Activated CD4-positive, alpha-beta memory T cell treated with anti-CD3 and anti-CD28 coated beads, Interleukin-2, amount 10 ng/mL, durations not matched to agents 7 days and 5 days (primary cell): ENCODE measurements at places on chromosomes 5 and 9.

DNA sequence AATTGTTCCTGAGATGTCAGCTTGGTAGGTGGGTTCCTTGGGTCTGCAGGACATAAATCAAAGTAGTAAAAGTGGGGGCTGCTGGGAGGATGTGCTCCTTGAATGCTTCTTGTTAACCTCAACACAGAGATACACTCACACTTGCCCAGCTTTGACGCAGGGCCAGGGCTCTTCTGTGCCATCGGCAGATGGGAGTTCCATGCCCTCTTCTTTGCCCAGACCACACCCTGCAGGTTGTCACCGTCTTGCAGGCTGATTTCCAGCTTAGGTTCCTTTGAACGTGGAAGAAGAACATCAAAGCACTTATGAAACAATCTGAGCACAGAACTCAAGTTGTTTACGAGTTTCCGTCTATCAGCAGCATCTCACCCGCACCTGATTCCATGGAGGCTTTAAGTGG is 11.0 kb downstream of the DBH start:
- no peaks in the 10 kb centered on the region for H3K36me3 ChIP-seq
- H3K27me3 ChIP-seq, result peaks cover 2% of the 10 kb centered on the region
- H3K4me1 ChIP-seq, result no peaks in the 10 kb centered on the region
- H3K4me3 ChIP-seq, result no peak overlapping the region
- H3K27ac ChIP-seq, result no peak overlapping the region

DNA sequence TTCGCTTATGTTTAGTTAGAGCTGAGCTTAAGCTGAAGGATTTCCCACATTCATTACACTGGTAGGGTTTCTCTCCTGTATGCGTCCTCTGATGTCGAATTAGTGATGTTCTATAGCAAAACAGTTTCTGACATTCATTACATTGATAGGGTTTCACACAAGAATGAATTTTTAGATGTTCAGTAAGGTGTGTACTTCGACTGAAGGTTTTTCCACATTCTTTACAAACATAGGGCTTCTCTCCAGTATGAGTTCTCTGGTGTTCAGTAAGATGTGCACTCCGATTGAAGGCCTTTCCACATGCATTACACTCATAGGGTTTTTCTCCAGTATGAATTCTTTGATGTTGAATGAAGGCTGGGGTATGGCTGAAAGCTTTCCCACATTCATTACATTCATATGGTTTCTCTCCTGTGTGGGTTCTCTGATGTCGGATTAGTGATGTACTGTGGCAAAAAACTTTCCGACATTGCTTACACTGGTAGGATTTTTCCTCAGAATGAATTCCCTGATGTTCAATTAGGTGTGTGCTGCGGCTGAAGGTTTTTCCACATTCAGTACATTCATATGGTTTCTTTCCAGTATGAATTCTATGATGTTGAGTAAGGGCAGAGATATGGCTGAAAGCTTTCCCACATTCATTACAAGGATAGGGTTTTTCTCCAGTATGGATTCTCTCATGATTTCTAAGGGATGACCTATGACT is 14.6 kb downstream of the ZNF883 start:
- H3K27me3 ChIP-seq, result no peaks in the 10 kb centered on the region
- H3K4me3 ChIP-seq, result no peak overlapping the region
- no peak for DNase-seq
- H3K27ac ChIP-seq, result no peak overlapping the region
- no peaks in the 10 kb centered on the region for H3K4me1 ChIP-seq

DNA sequence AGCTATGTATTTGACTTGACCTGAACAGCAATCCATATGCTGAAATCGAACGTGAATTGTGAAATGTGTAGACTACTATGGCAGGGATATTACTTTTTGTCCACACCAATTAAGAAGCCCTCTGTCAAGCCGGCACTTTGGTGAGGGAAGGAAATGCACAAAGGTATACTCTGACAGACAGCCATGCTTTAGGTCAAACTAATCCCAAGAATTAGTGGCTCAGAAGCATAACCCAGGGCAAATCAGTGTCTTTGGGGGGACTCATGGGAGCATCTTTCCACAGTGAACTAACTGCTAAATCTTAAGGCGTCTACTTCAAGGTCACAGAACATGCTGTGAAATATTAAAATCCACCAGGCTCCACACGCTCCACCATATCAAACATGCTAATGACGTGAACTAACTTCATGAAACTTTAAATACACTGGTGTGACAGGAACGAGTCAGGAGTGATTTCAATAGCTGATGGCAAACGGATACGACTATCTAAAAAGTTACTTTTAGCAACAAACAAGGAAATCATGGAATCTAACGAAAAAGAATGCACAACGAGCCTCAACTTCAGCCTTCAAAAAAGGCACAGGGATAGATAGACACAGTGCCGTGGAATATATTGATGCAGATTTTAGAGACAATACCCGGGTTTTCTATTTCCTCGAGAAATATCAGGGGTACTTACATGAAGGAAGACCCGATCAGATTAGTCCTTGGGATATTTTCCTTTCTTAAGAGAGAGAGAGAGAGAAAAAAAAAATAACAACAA is 527 bp downstream of the MEF2C start:
- peaks cover 56% of the 10 kb centered on the region for H3K27me3 ChIP-seq
- H3K4me1 ChIP-seq, result peaks cover 19% of the 10 kb centered on the region
- DNase-seq, result no peak

GRCh38 chr9:108994695-108995094 is 18.6 kb downstream of the CTNNAL1 start:
- peak; percentile 24 for DNase-seq
- H3K27ac ChIP-seq, result peak overlapping the region; percentile 4
- H3K4me1 ChIP-seq, result peaks cover 9% of the 10 kb centered on the region
- H3K4me3 ChIP-seq, result no peak overlapping the region
- H3K36me3 ChIP-seq, result peaks cover 10% of the 10 kb centered on the region

DNA sequence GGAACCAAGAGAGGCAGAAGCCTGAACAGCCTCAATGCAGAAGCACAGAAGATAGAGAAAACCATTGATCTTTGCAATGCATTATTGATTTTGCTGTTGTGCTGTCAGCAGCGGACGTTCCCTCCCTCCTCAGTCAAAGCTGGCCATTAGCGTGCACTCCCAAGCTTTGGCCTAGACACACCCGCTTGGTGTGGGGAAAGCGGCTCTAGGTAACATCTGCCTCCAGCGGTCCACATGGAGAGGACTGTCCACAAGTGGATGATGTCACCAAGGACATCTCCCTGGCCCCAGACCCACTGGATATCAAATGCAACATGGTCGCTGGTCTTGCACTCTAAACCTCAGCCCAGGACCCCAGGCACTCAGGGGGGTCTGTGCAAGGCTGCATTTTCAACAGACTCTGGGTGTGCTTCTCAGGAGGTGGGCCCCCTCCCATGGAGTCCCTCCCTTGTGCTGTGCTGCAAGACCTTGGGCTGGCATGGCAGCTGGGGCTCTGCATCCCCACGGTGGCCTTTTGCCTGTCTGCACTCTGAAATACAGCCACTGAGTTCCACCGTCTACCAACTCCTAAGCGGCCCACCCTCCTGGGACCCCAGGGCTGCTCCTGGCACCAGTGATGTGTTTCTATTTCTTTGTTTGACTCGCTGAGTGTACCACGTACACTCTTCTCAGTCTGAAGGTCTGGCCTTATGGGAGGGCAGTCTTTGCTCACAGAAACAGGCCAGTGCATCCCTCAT is 1.9 kb downstream of the SEMA4D start:
- no peak for DNase-seq
- peaks cover 55% of the 10 kb centered on the region for H3K36me3 ChIP-seq
- H3K27me3 ChIP-seq, result no peaks in the 10 kb centered on the region
- H3K4me1 ChIP-seq, result peaks cover 83% of the 10 kb centered on the region
- H3K4me3 ChIP-seq, result peak overlapping the region; percentile 95
- peak overlapping the region; percentile 96 for H3K27ac ChIP-seq

GRCh38 chr5:37999593-37999992 is 159.8 kb upstream of the GDNF start:
- no peak overlapping the region for H3K4me3 ChIP-seq
- DNase-seq, result no peak
- H3K27me3 ChIP-seq, result no peaks in the 10 kb centered on the region
- H3K36me3 ChIP-seq, result no peaks in the 10 kb centered on the region
- no peaks in the 10 kb centered on the region for H3K4me1 ChIP-seq

- no peaks in the 10 kb centered on the region for H3K27me3 ChIP-seq
- no peak overlapping the region for H3K27ac ChIP-seq
- DNase-seq, result no peak
- H3K4me3 ChIP-seq, result no peak overlapping the region
These were observed 78.3 kb downstream of the CEP120 start for GRCh38 chr5:123344816-123345426.

GRCh38 chr5:43560128-43560527 is 3.3 kb upstream of the PAIP1 start:
- H3K27ac ChIP-seq, result no peak overlapping the region
- H3K27me3 ChIP-seq, result peaks cover 7% of the 10 kb centered on the region
- H3K36me3 ChIP-seq, result peaks cover 4% of the 10 kb centered on the region
- no peak overlapping the region for H3K4me3 ChIP-seq
- peaks cover 12% of the 10 kb centered on the region for H3K4me1 ChIP-seq

GRCh38 chr9:124012368-124013301 is 1.1 kb downstream of the LHX2 start:
- peaks cover 73% of the 10 kb centered on the region for H3K27me3 ChIP-seq
- H3K36me3 ChIP-seq, result peaks cover 19% of the 10 kb centered on the region
- H3K4me1 ChIP-seq, result peaks cover 23% of the 10 kb centered on the region
- H3K27ac ChIP-seq, result no peak overlapping the region
- no peak overlapping the region for H3K4me3 ChIP-seq
- DNase-seq, result no peak

GRCh38 chr5:14265570-14265969 is 122.4 kb downstream of the TRIO start:
- no peak overlapping the region for H3K4me3 ChIP-seq
- DNase-seq, result no peak
- peaks cover 31% of the 10 kb centered on the region for H3K27me3 ChIP-seq
- H3K27ac ChIP-seq, result no peak overlapping the region
- H3K4me1 ChIP-seq, result peaks cover 6% of the 10 kb centered on the region
- H3K36me3 ChIP-seq, result no peaks in the 10 kb centered on the region

DNA sequence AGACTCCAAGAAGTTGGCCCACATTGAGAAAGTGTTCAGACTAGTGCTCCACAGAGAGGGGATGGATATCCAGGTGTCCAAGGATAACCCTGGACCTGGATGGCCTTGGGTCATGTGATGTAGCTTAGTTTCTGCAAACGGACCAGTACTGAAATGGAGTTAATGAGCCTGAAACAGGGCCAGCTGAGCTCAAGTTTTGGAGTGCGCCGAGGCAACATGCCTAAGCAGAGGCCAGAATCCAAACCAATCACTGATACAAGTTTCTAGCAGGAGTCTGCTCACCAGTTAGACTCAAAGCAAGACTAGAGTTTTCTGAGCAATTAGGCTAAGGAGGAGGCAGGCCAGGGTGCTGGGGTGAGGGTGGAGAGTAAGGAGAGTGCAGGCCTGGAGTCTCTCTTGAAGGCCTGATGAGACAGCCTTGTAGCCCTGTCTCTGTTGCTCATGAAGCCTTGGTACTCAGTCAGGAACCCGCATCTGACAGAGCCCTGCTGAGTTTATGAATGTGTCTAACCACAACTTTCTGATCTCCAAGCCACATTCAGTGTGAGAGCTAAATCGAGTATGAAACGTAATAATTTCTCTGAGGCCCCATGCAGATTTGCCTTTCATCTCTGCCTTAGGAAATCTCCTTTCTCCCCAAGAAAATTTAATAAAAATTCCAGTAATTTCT is 68.9 kb upstream of the EQTN start:
- peaks cover 25% of the 10 kb centered on the region for H3K27me3 ChIP-seq
- peaks cover 25% of the 10 kb centered on the region for H3K4me1 ChIP-seq
- H3K4me3 ChIP-seq, result no peak overlapping the region
- no peaks in the 10 kb centered on the region for H3K36me3 ChIP-seq
- peak overlapping the region; percentile 40 for H3K27ac ChIP-seq

DNA sequence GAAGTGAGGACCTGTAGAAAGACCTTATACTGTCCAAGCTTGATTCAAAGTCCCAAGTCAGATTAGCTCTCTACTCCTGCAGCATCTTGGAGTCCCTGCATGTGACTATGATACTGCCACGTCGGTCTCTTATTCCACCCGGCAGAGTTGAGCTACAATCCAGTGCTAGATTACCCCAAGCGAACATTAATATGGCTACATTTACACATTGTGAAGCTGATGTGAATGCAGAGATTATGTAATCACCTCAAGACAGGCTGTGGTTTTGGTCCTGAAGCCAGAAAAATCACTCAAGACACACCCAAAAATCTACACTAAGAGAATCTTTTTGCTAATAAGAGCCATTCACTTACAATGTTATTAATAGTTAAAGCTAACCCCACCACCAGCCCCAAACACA is 116.7 kb downstream of the GNA14 start:
- no peak for DNase-seq
- H3K27me3 ChIP-seq, result peaks cover 4% of the 10 kb centered on the region
- H3K4me3 ChIP-seq, result no peak overlapping the region
- no peak overlapping the region for H3K27ac ChIP-seq
- H3K36me3 ChIP-seq, result no peaks in the 10 kb centered on the region

- peaks cover 47% of the 10 kb centered on the region for H3K36me3 ChIP-seq
- H3K4me1 ChIP-seq, result peaks cover 33% of the 10 kb centered on the region
- peak; percentile 94 for DNase-seq
- H3K27ac ChIP-seq, result peak overlapping the region; percentile 99
These were observed 2.0 kb downstream of the ST8SIA4 start for GRCh38 chr5:100900796-100901781.

GRCh38 chr9:124771867-124772679 is 962 bp upstream of the NR6A1 start:
- peak overlapping the region; percentile 28 for H3K27ac ChIP-seq
- H3K4me3 ChIP-seq, result peak overlapping the region; percentile 81
- H3K4me1 ChIP-seq, result peaks cover 50% of the 10 kb centered on the region
- DNase-seq, result peak; percentile 42

- H3K27ac ChIP-seq, result no peak overlapping the region
- H3K4me1 ChIP-seq, result no peaks in the 10 kb centered on the region
- no peak overlapping the region for H3K4me3 ChIP-seq
- DNase-seq, result no peak
- H3K36me3 ChIP-seq, result no peaks in the 10 kb centered on the region
These were observed 60.2 kb upstream of the HAPLN1 start for GRCh38 chr5:83780699-83781350.

DNA sequence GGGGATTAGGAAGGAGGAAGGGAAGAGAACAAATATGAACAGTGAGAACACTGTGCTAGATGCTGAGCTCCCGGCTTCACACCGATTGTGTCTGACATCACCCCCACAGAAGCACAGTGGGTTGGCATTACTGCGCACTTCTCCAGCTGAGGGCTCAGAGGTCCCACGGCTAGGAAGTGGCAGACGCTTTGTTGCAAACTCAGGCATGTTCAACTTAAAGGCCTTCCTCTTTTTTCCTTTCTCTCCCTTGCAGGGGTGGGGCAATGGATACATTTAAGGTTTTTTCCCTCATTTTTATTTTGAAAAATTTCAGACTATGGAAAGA is 15.5 kb upstream of the SHB start:
- peaks cover 19% of the 10 kb centered on the region for H3K27me3 ChIP-seq
- peaks cover 2% of the 10 kb centered on the region for H3K4me1 ChIP-seq
- H3K36me3 ChIP-seq, result no peaks in the 10 kb centered on the region

- no peak overlapping the region for H3K4me3 ChIP-seq
- no peaks in the 10 kb centered on the region for H3K4me1 ChIP-seq
- no peak for DNase-seq
- H3K27ac ChIP-seq, result no peak overlapping the region
- H3K36me3 ChIP-seq, result no peaks in the 10 kb centered on the region
These were observed 36.5 kb upstream of the NUDT12 start for GRCh38 chr5:103598997-103599566.
